ENCODE measurements at places on chromosomes 11 and 22.

- no peak for DNase-seq
Observed at GRCh38 chr22:44042249-44043218, 18.4 kb downstream of the PARVB start.

DNA sequence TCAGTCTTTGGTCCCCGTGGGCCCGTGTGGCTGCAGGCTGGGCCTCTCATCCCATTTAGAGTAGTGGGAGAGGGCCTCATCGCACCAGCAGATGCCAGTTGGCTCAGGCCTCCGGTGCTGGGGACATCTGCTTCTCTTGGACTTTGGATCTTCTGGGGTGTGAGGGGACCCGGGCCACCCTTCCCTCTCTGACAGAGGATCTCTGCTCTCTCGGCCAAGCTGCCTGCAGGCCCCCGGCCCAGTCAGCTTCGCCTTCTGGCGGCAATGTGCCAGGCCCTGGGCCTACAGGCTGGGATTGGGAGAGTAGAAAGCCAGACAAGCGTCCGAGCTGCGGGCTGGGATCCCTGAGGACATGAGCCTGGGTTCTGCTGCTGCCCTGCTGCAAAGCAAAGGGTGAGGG is 15.0 kb upstream of the FGF3 start:
- no peak for DNase-seq

- DNase-seq, result no peak
Observed at GRCh38 chr11:12161603-12162350, 51.4 kb downstream of the MICAL2 start.

DNA sequence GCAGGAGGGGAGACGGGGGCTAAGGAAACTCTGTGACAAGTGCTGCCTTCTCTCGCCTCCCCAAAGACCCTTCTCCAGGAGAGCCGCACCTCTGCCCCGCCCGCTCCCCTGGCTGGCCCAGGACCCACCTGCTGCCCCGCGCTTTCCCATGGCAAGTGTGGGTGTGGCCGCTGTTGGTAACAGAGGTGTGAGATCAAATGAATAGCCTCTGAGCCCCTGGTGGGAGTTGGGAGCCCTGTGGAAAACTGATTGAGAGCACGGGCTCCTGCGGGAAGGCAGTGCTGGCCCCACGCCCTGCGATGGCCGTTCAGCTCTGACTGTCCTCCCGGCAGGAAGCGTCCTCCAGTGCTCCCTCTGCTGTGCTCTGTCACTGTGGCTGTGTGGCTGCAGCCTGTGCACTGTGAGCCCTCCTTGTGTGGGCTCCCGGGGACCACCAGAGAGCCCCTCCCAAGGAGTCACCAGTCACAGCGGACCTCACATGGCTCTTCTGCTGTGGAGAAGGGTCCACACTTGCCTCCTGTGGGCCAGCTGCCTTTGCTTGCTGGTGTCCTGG is 1275.9 kb downstream of the BRD1 start:
- no peak for DNase-seq

DNA sequence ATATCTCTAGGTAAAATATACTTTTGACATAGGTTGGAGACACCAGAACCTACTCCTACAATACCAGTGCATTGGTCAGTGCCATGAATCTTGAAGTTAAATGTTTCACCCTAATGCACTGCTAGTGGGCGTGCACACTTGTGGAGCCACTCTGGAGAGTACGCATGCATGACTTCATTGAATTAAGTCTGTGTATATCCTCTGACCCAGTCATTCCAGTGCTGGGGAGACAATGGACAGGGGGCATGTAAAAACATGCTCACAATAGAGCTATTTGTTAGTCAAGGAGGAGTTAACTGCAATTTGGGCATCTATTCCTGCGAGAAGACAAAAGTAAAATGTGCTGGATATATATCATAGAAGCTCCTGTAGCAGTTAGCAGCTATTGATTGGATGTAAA is 335.4 kb upstream of the NCAM1 start:
- DNase-seq, result no peak

GRCh38 chr22:29141078-29141688 is 64.5 kb upstream of the EMID1 start:
- DNase-seq, result no peak

DNA sequence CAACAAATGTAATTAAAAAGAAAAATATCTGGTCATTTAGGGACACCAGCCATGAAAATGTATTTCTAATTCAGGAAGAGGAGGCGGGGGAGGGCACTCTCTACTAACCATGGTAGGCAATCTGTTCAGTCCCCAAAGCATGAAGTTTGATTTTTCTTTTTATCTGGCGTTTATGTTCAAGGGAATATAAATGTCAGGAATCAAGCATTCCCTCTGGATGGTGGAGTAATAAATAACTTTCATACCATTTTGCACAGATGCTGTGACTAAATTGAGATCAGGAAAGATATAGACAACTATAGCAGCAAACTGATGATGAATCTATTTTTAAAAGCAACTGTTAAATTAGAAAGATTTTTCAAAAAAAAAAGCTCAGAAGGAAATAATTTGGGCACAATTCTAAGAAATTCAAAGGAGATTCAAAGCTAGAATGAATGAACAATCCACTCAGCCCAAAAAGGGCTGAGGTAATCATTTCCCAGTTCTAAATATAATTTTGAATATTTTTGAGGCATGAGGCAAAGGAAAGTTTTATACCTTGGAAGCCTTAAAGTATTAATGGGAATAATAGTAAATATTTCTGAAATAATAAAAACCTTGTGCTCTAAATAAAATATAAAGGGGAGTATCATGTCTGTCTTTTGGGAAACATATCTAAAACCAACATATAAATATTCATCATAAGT is 146.4 kb upstream of the POU2AF2 start:
- no peak for DNase-seq

- no peak for DNase-seq
Observed at GRCh38 chr11:78100261-78100660, 20.6 kb upstream of the NDUFC2 start.

- DNase-seq, result no peak
Observed at GRCh38 chr11:113865873-113866272, 9.5 kb downstream of the USP28 start.

- peak; percentile 37 for DNase-seq
Observed at GRCh38 chr22:20243537-20244249, 24.4 kb downstream of the RTN4R start.

DNA sequence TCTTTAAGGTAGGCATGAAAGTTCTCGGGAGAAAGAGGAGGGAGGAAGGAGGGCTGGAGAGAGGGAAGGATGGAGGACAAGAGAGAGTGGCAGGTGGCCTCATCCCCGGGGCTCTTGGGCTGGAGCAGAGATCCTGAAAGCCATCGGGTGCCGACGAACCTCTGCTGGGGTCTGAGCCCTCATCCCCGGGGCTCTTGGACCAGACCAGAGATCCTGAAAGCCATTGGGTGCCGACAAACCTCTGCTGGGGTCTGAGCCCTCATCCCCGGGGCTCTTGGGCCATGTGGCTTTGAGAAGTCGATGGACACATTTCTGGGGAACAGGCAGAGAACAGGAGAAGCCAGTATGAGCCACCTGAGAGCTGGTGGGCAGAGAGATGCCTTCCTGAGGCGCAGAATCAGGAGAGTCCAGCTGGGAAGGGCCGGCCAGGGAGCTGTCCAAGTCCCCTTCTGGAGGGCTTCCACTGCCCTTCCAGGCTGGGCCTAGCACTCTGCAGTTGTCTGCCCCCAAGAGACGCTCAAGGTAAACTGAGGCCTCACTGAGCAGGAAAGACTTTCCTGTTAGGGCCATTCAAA is 1398.1 kb downstream of the BRD1 start:
- no peak for DNase-seq

Data from stimulated activated CD4-positive, alpha-beta T cell treated with anti-CD3 and anti-CD28 coated beads, Interleukin-1b, Interleukin-23, amount 100 ng/mL, for 4 hours (primary cell).